ENCODE measurements at places on chromosomes 12 and 14.

GRCh38 chr14:102565331-102565887 is 27.0 kb upstream of the RCOR1 start:
- DNase-seq = no peak

GRCh38 chr14:69990323-69990722 is 111.1 kb downstream of the SMOC1 start:
- DNase-seq = no peak

DNA sequence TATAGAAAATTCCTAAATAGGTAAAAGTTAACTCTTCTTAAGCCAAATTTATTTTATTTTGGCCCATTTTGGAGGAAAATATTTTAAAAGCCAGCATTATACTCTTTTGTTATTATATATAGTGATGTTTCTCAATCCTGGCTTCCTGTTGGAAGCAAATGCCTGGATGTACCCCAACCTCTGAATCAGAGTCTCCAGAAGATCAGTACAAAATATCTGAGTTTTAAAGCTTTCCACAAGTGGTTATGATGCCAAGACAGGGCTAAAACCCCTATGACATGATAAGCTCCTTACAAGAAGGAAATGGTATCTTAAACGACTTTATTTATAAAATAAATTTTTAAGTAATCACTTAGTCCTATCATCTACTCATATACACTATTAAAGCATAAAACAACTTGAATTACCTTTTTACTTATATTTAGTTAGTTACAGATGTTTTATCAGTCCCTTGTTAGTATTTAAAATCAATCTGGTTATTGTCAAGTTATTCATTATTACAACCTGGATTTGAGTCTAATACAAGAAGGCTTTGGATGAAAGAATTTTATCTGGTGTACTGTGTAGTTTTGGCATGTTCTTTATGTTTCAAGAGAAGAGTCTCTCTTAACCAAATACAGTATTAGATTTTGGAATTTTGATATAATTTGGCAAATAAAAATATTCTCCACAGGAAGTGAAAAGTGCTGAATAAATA is 238.1 kb downstream of the SLC2A13 start:
- no peak for DNase-seq

DNA sequence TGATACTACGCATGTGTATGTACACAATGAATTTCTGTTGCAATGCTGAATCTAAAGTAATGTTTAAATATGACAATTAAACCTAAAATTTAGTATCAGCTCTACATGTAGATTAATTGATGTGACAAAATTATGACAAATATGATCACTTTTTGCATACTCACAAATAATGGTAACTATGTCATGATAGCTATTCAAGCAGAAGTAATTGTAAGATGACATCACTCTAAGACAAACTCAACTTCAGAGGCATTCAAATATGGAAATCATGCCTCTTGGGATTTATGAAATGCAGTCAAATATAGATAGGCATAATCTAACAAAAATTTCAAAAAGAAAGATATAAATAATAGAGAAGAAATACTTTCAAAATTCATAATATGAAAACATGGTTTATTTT is 571.7 kb upstream of the LRFN5 start:
- no peak for DNase-seq

- DNase-seq = no peak
These were observed 12.3 kb downstream of the NKX2-8 start for GRCh38 chr14:36570065-36570464.

- DNase-seq = no peak
These were observed 6.8 kb downstream of the KMT5A start for GRCh38 chr12:123390498-123391426.

DNA sequence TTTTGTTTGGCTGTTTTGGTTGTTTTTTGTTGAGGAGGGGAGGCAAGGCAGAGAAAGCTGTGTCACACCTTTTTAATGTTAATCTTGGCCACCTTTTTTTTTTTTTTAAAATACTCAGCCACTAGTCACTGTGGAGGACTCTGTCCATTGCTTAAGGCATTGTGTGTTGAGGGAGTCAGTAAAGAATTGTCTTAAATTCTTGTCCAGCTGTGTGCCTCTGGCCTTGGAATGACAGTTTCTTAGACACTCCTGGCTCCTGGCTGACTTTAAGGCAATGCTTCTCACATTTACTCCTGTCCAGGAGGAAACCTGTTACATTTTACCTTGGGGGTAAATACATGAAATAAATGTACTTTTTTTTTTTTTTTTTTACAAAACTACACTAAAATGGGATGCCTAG is 18.1 kb upstream of the SMCO2 start:
- DNase-seq = no peak

DNA sequence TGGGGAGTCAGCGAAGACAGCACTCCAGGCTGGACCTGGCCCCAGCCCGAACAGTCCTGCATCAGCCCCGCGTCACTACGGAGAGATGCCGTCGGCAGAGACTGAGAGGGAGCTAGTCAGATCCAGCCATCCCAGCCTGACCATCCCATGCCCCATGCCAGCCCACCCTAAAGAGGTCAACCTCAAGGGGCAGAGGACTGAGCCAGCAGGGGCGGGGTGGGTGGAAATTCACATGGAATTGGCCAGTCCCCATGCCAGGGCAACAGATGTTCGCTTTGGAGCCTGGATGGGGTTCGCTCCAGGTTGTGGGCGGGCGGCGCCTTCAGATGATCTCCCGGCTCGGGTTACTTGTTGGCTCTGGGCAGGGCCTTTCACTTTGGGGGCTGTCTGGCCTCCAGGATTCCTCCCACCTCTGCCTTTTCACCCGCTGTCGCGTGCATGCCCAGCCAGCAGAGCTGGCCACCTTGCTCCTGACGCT is 154.3 kb downstream of the TSPAN9 start:
- peak; percentile 18 for DNase-seq

DNA sequence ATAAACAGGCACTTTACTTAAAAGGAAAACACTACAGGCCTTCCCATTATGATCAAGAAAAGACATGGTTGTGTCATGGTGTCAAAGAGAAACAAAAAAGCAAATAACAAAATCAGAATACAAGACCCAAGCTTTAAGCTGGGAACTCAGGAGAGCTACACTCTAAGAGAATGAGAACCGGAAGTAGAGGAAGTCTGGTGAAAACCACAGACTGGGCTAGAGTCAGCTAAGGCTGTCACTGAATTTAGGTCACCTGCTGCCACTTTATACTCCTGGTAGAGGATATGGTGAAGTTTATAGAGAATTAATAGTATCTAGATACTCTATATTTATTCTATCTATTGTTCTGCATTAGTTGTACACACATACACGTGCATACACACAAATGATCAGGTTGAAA is 971.7 kb downstream of the FLRT2 start:
- DNase-seq = no peak

- DNase-seq = no peak
These were observed 15.9 kb upstream of the FAR2 start for GRCh38 chr12:29133181-29133580.

DNA sequence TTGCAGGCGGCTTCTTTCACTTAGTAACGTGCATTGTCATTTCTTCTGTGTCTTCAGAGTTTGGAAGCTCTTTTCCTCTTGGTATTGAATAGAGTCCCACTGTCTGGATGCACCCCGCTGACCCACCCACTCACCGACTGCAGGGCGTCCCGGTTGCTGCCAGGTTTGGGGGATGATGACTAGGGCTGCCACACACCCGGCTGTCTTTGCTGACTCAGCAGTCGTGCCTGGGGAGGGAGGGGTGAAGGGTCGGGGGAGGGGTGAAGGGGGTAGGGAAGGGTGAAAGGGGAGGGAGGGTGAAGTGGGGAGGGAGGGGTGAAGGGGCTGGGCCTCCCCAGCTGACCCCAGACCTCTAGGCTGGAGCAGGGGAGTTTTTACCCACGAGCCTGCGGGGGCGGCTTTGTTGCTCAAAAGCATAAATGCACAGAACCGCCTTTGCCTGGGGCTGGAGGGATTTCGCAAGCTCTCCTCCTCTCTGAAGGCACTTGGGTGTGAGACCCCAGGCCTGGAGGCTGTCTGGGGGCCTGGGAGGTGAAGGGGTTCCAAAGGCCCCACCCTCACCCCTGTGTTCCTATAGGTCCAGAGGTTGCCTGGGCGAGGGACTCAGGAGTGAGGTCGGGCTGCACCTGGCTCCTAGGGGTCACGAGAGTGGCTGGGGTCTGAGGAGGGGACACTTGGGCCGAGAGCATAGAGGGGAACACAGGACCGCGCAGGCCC is 31.3 kb upstream of the ULK1 start:
- DNase-seq = no peak

DNA sequence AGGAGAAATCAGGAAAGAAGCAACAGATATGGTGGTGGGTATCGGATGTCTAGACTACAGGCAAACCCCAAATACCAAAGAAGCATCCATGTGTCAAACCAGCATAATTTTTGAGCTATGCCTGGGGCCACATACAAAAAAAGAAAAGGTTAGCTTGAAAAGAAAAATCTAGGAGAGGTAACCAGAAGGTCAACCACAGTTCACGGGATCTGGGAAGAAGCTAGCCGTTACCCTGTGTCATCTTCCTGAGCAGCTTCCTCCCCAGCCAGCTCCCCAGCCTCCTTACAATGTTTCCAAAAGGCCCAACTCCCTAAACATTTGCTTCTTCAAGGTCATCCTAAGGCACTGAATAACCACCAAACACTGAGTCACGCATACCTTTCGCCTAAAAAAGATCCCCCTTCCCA is 3.1 kb downstream of the SINHCAF start:
- no peak for DNase-seq

- no peak for DNase-seq
These were observed 28.5 kb downstream of the FOS start for GRCh38 chr14:75306927-75307699.

- no peak for DNase-seq
These were observed 16.4 kb upstream of the SELPLG start for GRCh38 chr12:108650083-108650482.

GRCh38 chr12:102379346-102380162 is 100.8 kb downstream of the IGF1 start:
- DNase-seq = no peak

DNA sequence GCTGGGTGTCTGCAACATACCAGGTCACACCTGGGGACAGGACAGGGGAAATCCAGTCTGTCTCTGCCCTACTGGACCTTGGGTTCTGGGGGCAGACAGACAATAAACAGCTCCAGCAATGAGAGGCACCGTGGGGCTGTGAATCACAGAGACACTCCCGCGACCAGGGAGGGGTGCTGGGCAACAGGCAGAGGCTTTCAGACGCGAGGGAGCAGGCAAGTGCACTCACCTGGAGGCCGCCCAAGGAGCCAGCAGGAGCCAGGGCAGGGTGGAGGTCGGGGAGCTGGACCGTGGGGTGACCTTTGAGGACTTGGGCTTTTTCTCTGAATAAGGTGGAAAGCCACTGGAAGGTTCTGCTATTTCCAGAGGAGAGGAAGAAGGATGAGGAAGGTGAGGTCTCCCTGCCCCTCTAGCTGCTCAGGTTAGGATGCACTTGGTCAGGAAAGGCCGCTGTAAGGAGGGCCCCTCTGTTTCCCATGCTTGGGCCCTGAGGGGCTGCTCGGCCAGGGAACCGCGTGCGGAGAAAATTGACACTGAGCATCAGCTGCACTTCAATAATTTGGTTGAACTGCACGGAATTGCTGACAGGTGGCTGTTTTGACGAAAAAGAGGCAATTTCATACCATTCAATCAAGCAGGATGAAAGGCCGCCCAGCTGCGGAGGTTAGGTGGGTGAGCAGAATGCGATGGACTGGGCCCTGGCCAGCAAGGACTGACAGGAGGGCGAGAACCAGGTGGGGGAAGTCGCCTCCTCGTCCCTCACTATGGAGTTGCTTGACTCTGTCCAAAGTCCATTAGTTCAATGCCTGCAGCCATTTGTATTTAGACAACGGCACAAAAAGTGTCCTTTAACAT is 42.2 kb downstream of the JAG2 start:
- DNase-seq = no peak

GRCh38 chr14:76257111-76257803 is 105.5 kb downstream of the GPATCH2L start:
- DNase-seq = peak; percentile 70

- DNase-seq = no peak
These were observed 144.2 kb downstream of the KICS2 start for GRCh38 chr12:64077922-64078321.

DNA sequence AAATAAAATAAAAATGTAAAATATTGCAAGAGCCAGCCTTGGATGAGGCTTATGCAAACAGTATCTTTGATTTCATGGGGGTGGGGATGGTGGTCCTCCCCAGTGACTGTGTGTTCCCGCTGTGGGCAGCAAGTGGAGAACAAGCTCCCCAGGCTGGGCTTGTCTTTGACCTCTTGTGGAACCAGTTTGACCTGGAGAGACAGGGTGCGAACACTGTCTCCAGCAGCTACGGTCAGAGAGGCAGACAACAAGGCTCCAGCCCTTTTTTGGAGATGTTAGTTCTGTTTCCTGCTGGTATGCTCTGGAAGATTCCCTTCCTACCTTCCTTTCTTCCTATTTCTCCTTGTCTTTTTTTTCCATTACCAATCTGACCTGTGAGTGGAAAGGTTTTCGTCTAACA is 21.8 kb upstream of the WSCD2 start:
- DNase-seq = no peak

DNA sequence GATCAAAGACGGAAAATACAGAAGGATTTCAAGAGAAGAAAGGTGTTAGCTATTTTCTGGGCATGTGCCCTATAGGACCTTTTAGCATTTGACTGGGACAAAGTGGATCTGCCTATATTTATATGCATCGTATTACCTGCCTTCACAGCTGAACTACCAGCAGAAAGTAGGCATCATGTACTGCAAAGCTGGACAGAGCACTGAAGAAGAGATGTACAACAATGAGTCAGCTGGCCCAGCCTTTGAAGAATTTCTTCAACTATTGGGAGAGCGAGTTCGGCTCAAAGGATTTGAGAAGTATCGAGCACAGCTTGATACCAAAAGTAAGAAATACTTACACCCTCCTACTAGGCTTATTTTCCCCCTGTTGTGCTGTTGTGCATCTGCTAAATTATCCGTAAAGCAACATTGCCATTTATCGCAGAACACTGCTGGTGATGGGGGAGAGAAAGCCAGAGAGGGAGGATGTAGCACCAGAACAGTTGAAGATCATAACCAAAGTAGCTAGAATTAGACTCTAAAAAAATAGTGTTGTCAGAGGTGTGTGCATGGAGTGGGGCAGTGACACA is 282.0 kb upstream of the RGS6 start:
- DNase-seq = no peak

DNA sequence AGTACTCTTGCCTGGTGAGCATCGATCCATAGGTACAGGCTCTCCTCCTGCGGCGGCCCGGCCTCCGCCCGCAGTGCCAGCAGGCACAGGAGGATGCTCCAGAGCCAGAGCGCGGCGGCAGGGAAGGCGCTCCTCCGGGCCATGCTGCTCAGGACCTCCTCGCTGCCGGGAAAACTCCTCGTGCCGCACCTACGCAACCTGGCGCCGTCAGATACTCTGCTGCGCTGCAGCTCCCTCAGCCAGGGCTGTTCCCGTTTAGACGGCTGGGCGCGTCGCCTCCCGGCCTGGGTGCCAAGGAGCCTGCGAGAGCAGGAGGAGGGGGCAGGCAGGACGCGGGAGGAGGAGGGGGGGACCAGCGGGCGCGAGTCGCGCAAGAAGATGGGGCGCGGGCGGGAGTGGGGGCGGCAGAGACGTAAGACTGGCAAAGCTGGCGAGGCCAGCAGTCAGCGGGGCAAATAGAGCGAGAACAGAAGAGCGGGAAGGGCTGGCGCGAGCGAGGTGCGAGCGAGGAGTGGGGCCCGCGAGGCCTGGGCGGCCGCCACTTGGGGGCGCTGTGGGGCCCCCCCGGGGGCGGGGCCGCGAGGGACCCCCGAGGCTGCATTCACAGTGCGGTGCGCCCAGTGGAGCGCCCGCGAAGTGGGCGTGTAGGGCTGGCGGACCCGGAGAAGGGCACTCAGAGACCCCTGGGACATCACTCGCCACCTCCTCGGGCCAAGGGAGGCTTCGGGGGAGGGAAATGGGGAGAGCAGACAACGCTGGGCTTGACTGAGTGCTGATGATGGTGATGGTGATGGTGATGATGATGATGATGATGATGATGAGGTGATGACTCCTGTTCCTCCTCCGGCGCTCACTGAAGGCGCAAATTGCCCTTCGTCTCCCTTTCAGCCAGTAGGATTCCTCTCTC is at the start of gene WIF1:
TSS of gene WIF1 (minus strand) at position 257 of the 907 bp plus-strand sequence. CDS start at position 143, 114 bp downstream.
- no peak for DNase-seq

Measured in fibroblast of gingiva (primary cell).